ENCODE measurements at places on chromosomes 16 and 17.

GRCh38 chr16:31143694-31144148 lies 6.1 kb downstream of the PRSS36 start:
- no peak for DNase-seq

DNA sequence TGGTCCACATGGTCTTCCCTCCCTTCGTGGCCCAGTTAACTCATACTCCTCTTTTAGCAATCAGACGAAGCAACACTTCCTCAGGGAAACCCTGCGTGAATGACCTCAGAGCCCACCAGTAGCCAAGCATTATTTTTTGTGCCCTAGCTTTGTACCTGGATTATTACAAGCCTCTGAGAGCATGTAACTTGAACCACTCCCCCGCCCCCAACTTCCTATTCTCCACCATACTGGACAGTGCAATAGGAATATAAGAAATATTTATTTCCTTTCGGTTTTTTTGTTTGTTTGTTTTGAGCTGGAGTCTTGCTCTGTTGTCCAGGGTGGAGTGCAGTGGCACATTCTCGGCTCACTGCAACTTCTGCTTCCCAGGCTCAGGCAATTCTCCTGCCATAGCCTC lies 2.9 kb downstream of the CPPED1 start:
- DNase-seq: no peak

DNA sequence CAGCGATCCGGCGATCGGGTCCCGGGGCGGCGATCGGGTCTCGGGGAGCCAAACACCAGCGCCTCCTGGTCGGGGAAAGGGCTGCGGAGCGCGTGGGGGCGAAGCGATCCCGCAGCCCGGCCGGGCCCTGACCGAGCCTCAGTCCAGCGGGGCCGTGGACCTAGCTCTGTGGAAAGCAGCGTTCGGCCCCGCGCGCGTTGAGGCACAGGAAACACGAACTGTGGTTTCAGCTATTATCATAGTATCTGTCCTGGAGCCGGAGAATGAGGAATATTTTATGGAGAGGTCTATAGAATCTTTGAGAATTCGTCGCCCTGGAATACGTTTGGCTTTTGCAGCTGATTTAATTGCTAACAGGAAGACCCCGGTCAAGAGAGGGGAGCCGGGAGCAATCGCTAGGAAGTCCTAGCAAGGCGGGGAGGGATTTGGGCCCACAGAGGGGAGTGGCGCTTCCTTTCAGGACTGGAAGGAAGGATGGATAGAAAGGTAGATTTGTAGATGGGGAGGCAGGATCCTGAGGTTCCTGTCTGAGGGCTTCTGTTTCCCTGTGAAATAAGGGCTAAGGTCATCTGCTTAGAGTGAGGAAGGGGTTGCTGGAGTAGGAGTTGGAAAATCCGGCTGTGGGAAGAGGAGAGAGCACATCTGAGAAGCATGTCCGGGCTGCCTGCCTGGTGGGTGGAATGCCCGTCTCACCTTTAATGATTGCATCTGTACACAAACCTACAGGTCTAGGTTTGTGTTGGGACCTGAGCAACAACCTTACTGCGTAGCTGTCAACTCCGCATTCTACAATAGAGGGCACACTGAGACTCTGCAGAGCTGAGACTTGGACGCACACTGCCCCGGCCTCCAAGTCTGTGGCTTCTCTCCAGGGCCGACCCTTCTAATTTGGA lies 770 bp downstream of the CCNF start:
- peak; percentile 35 for DNase-seq

DNA sequence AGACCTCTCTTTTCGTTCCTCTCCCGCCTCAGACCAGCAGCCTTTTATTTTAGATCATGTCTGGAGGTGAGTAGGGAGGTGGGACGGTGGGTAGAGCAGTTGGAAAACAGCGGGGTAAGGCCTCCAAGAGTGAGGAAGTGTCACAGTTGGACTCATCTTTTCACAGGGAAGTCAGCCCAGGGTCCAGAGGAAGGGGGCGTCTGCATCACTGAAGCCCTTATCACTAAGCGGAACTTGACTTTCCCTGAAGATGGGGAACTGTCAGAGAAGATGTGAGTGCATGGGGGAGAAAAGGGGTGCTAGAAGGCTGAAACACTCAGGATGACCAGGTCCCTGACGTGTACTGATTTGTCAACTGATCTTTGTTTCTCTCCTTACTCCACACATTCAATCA lies 461 bp downstream of the LRRC46 start:
- peak; percentile 35 for DNase-seq

DNA sequence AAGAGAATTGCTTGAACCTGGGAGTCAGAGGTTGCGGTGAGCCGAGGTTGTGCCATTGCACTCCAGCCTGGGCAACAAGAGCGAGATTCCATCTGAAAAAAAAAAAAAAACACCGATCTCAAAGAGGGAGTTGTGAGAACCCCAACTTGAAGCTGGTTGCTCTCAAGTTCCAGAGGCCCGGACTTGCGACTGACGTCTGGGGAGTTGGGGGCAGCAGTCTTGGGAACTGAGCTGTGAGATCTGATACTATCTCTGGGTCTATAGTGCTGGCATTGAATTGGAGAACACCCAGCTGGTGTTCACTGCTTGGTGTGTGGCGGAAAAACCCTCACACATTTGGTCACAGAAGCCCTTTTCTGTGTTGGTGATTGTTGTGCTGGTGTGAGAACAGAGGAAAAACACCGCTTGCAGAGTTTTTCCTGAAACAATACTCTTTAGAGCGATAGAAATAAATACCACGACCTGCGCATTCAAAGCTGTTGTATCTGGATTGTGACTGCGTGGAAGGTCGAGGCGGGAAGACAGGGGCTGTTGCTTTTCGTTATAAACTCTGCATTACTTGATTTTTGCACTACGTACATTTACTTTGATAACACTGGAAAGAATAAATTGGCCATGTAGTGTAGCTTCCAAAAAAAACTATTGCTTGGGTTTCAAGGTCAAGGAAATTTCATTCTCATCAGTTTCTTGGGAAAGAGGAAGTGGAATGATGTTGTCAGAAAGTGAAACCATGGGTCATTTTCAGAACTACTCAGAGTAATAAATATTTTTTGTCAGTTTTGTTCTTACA lies 8.8 kb downstream of the SCIMP start:
- no peak for DNase-seq

DNA sequence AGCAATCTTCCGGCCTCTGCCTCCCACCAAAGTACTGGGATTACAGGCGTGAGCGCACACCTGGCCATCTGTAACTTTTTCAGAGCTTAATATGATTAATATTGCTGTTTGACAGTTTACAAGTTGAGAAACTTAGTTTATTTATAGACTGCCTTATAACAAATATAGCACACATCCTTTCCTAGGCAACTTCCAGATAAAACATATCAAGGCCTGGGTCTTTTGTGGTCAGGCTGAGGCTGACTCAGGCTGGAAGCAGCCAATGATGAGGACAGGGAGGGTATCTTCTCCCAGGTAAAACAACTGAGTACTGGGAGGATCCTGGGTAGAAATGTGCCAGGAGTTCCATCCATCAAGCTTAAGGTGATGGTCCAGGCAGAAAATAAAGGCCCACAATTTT lies 16.2 kb downstream of the LUC7L start:
- no peak for DNase-seq

- DNase-seq: peak; percentile 73
Observed at GRCh38 chr17:20009052-20009301, 182 bp upstream of the SPECC1 start.

- DNase-seq: no peak
Observed at GRCh38 chr16:50532576-50532975, 15.6 kb upstream of the NKD1 start.

DNA sequence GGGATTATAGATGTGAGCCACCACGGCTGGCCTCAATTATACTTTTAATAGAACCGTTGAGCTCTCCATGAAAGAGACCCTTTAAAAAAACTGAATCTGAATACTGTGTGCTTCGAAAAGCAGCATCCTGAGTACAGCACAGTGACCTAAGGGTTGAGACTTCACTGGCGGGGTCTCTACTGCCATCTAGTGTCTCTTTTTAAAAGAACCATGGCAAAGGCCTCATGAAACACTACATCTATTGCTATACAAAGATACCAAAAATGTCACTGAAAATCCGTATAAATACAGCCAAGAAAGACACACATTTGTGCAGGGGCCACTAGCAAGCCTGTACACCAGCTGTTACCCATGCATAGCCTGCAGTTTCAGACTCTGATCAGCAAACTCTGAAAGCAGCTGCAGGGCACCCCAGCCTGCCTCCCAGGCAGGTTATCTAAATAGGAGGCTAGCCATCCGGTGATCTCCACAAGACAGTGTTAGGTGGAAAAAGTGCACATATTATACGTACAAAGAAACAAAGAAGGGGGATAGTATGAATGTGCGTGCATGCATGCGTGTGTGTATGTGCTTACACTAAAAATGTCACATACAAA lies 35.3 kb downstream of the NPLOC4 start:
- peak; percentile 84 for DNase-seq

- no peak for DNase-seq
Observed at GRCh38 chr17:65522751-65523404, 38.6 kb downstream of the AXIN2 start.

DNA sequence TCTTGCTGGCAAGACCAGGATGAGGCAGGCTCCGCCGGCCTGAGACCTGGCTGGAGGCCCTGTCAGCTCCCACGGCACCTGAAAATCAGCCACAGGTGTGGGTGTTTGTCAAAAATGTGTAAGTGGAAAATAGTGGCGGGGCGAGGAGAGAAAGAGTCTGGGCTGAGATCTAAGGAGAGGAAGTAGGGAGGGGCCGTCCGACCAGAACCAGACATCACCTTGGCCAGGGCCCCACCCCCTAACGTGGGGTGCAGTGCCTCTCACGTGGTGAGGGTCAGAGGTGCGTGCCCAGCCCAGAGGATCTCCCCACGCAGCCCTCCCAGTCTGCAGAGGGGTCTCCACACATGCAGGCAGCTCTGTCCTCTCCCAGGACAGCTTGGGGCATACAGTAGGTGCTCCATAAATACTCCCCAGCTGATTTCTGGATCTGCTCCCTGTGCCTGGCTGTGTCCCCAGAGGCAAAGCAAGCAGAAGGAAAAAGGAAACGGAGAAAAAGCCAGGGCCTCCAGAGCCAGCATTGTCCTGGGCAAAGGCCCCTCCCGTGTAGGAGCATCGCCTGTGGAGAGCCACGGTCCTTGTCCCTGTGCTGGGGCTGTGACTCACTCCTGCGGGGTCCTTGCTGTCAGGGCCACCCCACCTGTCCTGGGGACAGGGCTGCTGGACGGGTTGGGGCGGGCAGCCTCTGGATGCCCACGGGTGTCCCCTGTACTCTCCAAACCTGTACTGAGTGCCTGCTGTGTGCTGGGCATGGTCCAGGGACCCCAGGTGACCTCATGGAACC lies 16.7 kb downstream of the ZFPM1 start:
- no peak for DNase-seq

- DNase-seq: no peak
Observed at GRCh38 chr16:29883987-29884386, 15.4 kb downstream of the SEZ6L2 start.

DNA sequence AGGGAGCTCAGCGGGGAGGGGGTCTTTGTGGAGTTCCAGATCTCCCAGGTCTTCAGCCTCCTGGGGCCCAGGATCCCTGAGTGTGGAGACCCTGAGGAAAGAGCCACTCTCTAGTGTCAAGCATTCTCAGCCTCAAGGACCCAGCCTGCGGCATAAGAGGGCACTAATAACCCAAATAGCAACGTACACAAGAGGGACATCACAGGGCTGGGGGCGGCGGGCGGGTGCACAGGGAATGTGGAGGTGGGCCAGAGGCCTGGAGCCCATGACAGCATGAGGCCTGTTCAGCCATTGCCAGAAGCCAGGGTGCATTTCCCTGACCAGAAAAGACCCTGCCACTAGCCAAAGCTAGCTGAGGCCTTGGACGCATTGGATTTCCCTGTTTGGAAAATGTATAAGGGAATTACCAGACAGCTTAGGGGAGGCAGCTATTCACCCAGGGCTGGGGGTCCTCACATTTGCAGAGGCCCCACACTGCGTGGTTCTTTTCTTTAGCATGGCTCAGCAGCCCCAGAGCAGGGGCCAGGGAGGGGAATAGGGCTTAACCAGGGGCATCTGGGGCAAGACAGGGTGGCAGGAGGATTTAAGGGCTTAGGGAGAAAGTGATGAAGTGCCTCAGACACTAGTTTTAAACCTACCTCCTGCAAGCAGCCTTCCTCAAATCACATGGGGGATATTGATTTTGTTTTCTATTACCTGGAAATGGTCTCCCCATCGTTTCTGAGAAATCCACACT lies 13.5 kb upstream of the ALOX15B start:
- DNase-seq: no peak

DNA sequence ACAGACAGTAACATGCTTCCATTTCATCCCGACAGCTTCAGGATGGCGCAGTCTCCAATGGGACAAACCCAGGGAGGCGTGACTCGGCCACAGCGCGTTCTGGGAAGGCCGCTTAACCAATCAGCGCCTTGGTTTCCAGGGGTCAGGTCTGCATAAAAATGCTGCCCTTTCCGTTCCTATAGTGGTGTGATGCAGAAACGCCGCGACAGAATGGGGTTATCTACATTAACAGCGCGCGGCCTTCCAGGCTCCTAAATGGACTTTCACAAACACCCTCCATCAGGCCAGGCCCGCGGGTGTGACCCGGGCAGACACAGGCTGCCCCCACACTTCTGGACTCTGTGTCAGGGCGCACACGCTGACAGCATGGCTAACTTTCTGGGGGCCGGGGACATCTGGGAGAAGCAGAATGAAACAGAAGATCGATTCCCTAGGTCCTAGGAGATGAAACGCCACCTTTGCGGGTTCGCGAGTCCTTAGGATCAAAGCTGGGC lies 792 bp downstream of the TMEM231 start:
- DNase-seq: peak; percentile 97

DNA sequence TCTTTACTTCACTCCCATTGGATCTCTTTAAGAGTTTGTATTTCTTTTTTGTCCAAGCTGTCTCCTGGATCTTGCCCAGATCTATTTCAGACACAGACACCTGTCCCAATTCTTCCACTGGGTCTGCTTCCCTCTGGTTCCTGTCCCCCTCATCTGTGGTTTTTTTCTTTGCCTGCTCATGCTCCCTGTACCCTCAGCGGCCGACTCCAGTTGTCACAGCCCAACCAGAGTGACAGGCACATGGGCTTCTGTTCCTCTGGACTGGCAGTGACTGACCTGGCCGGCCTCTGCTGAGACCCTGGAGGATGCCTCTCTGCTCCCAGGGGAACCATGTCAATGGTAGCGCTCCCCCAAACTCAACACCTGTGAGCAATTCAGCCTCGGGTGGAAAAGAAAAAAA lies 142.6 kb downstream of the WSCD1 start:
- DNase-seq: no peak

- no peak for DNase-seq
Observed at GRCh38 chr17:46873941-46874645, 22.7 kb downstream of the WNT9B start.

- no peak for DNase-seq
Observed at GRCh38 chr17:82865274-82865673, 25.5 kb upstream of the ZNF750 start.

DNA sequence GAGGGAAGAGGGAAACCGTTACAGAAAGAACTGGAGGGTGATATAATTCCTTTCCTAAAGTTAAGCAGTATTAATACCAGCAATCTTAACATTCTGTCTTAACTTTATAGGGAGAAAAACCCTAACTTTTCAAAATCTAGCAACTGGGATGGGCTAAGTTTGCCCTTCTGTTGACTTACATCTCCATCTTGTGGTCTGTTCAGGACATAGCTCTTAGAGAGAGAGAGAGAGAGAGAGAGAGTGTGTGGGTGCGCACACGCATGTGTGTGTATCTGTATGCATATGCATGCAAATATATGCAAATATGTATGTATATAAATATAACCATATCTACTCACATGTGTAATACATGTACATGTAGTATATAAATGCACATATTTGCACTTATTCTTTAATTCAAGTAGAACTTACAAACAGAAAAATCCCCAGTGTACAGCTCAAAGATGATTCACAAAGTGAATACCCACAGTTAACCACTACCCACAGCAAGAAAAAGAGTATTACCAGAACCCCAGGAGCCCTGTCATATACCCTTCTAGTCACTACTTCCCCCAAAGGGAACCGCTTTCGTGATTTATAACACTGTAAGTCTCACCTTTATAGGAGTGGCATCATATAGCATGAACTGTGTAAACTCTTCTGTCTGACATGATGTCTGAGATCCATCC lies 46.5 kb downstream of the STX8 start:
- peak; percentile 26 for DNase-seq
